ENCODE measurements at places on chromosomes 6 and 20.

GRCh38 chr6:159037756-159038290 lies 7.0 kb downstream of the TAGAP start:
- no peak for DNase-seq

GRCh38 chr6:42727627-42728026 lies 5.2 kb upstream of the PRPH2 start:
- no peak for DNase-seq

DNA sequence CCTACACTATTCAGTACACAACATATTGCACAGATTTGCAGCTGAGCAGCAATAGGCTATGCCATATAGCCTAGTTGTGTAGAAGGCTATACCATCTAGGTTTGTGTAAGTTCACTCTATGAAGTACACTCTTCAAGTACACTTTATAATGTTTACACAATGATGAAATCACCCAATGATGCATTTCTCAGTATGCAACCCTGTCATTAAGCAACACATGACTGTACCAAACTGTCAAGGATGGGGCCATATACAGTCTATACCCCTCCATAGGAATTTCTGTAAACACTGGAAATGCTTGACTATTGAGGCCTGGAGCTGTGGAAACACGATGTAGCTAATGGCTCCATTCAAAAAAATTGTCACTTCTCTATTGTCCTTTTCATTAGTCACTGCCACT lies 535.4 kb downstream of the EPM2A start:
- DNase-seq: no peak

DNA sequence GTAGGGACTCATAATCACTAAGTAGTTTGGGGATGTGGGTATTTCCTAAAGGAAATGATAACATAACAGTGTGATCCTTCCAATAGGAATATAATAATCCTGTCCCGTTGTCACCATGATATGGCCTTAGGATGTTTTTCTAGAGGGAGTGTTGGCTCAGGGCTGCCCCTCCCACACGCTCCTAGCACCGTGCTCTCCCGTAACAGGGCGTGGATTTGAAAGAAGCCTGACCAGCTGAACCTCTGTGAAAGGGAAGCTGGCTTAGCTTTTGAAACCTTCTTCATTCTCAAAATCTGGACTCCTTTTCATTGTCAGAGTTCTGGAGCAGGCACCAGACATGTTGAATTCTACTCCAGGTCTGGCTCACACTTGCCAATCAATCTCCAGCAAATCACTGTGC lies 103.4 kb upstream of the SASH1 start:
- DNase-seq: no peak

- DNase-seq: no peak
Measured at GRCh38 chr20:39850821-39851330, 838.2 kb downstream of the MAFB start.

Measured in HuH-7 (cell line).